Effector CD8-positive, alpha-beta T cell (primary cell): ENCODE measurements at places on chromosomes 7 and 10.

- DNase-seq = no peak
Measured at GRCh38 chr7:50723173-50723572, 59.5 kb downstream of the GRB10 start.

DNA sequence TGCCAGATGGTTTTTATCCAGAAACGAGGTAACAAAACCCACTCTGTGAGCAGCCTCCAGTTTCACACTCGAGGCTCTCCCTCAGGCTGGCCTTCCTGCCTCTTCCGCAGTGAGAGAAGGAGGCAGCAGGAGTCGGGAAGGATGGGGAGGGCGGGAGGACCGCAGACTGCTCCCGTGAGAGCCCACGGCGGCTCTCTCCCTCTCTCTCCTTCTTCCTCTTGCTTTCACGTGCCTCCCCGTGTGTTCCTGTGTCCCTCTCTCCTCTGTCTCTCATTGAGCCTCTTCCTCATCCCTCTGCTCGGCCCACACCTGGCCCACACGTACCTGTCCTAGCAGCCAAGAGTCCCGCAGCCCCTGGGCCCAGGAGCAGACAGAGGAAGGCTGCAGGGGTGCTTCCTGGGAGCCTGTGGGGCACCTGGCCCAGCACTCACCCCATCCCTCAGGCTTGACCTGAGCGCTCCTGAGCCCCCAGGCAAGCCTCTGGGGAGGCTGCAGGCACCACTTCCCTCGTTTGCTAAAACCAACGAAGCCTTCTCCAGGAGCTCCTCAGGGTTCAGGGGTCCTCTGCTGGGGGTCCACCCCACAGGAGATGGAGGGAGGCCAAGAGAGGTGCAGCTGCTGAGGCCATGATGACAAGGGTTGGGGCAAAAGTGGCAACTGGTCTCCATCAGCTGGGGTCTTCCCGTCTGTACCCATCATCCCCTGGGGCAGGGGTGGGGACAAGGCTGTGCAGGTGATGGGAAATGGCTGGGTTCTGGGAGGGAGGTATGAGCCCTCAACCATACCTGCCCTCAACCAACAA, 13.6 kb downstream of the SPOCK2 start:
- DNase-seq = no peak

- no peak for DNase-seq
Measured at GRCh38 chr7:34247468-34247867, 342.1 kb downstream of the BMPER start.

- no peak for DNase-seq
Measured at GRCh38 chr10:116029826-116030225, 243.2 kb downstream of the GFRA1 start.

- DNase-seq = no peak
Measured at GRCh38 chr10:71790749-71791440, 17.6 kb upstream of the VSIR start.

- DNase-seq = no peak
Measured at GRCh38 chr10:85791818-85792532, 574.6 kb downstream of the GRID1 start.

DNA sequence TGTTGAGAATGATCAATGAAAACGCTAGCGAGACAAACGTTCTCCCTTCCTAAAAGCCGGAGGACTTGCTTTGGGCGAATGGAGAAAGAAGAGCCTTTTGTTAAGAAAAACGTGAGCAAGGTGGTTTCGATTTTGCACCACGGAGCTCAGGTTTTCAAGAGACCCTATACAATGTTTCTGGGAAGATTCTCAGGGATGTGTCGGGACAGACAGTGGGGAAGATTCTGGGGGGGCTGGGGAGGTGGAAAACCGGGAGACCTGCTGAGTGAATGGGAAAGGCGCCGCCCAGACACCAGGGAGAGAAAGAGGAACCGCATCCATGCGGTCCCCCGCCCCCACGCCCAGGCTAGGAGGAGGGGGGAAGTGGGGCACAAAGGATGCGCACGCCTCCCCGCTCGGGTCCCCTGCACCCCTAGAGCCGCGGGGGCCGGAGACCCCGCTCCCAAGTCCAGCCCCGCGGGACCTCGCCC, 745 bp downstream of the YWHAG start:
- peak; percentile 47 for DNase-seq

- DNase-seq = no peak
Measured at GRCh38 chr10:84581976-84582375, 253.6 kb downstream of the CCSER2 start.

- DNase-seq = no peak
Measured at GRCh38 chr7:33195264-33195663, 65.9 kb downstream of the BBS9 start.

DNA sequence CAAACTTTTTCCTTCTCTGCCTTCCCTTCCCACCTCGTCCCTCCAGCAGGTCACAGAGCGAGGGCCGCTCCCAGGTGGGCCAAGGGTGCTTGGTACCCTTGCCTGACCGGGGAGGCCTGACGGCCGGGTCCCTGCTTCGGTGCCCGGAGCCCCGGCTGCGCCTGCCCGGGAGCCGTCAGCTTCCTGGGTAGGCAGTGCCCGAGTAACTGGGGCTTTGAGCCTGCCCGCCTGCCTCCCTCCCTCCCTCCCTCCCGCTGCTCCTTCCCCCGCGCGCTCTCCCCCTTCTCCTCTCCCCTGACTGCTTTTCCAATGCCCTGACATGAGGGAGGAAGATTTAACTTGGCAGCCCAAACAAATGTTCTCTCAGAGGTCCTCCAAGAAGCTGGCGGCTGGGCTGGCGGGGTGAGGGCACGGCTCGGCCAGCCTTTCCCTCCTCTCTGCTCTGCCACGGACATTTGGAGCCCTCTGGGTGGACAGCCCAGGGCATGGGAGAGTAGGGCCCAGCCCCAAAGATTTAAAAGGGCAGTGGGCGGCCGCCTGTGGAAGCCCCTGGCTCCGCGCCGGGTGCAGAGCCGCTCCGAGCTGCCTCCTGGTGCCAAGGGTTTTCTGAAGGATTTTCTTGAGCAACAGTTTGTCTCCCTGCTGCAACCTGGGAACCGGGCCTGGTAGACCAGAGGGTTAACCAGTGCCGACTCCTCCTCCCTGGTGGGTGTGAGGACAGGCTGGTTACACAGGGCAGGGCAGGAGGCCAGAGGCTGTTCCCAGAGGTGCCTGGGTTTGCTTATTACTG, 2.0 kb downstream of the ZMIZ1 start:
- no peak for DNase-seq

DNA sequence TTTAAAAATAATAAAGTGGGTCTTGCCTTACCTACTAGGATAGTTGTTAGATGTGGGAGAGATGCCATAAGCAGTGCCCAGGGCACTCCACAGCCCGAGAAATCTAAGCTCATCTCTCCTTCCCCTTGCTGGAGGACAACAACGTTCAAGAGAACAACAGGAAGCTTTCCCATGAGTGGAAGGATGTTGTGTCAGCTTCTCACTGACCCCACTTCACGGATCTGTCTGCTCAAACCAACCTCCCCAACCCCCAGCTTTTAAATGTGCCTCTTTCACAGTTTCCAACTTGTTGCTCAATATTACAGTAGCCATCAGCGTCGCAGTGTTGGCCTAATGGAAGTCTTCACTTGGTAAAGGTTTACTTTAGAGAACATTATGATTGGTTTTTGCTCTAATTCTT, 72.1 kb downstream of the PTPRE start:
- DNase-seq = no peak

- DNase-seq = peak; percentile 49
Measured at GRCh38 chr7:157339777-157340677, 3.2 kb downstream of the DNAJB6 start.

DNA sequence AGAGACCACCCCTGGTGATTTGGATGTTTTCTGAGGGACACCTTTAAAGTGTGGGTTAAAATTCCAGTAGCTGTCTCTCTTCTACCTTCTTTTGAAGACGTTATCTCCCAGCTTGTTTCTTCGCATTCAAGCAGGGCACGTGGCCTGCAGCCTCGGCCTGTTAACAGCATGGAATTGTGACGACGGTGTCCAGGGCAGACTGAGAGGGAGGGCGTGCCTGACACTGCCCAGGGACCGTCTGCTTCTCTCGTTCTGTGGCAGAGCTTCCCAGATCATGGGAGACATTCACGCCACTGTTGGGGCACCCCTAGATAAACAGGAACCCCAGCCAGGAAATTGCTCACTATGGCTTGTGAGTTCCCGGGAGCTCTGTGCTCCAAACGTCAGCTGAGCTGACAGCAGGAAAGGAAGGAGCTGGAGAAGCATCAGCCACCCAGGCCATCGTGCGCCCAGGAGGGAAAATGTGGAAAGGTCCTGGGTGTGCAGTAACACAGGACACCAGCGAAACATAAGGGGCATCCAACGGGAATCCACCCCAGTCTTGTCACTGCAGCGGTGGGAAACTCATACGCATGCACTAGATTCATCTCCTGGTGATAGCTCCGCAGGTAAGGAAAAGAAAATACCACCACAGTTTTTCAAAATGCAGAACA, 41.1 kb upstream of the RBM33 start:
- no peak for DNase-seq

GRCh38 chr10:116311706-116312490, 12.3 kb upstream of the CCDC172 start:
- DNase-seq = no peak

DNA sequence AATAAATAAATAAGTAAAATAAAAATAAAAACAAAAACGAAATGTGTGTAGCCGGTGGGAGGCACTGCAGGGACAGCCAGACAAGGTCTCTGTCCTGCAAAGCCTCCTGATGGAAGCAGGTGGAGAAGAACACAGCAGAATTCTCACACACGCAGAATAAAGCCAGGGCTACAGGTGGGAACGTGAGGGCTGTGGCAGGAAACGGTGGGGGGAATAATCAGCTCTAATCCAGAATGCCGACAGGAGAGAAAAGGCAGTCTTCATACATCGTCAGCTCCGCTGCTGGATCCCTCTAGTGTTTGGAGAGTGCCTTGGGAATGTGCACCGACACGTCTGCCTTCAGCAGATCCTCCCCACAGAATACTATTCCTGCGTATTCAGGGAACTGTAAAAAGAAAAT, 6.8 kb upstream of the SNX8 start:
- DNase-seq = no peak

DNA sequence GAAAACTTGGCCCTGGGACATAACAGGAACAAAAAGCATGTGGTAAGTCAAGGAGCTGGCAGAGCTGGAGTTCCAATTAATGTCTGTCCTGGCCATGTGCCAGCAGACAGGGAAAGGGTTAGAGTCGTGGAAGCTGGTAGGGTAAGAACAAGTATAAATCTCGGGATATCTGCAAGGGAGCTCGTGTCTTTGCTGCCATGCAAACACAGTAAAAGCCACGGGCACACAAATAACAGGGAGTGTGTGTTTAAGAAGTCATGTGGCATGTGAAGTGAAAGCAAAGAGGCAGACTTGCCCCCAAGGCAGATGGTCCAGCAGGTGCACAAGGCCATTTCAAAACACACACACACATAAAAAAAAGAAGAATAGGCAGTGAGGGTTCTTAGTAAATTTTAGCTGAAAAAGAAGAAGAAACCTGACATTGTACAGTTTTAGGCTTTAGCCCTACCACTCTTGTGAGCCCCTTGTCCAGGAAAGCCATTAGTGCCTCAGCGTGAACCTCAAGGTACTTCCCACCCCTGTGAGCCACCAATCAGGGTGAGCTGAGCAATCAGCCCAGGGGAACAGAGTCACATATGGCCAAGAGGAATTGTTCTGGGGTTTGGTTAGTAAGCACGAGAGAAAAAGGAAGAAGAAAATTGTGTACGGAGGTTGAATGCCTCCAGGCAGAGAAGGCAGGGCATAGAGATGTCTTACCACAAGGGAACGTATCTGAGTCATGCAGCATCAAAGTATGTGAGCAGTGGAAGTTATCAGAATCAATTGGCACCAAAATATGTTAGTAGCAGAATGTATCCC, 32.8 kb upstream of the ARHGAP12 start:
- no peak for DNase-seq

- DNase-seq = no peak
Measured at GRCh38 chr10:95287281-95287680, 3.5 kb downstream of the PDLIM1 start.

GRCh38 chr10:14798636-14799035, 23.9 kb upstream of the FAM107B start:
- no peak for DNase-seq

DNA sequence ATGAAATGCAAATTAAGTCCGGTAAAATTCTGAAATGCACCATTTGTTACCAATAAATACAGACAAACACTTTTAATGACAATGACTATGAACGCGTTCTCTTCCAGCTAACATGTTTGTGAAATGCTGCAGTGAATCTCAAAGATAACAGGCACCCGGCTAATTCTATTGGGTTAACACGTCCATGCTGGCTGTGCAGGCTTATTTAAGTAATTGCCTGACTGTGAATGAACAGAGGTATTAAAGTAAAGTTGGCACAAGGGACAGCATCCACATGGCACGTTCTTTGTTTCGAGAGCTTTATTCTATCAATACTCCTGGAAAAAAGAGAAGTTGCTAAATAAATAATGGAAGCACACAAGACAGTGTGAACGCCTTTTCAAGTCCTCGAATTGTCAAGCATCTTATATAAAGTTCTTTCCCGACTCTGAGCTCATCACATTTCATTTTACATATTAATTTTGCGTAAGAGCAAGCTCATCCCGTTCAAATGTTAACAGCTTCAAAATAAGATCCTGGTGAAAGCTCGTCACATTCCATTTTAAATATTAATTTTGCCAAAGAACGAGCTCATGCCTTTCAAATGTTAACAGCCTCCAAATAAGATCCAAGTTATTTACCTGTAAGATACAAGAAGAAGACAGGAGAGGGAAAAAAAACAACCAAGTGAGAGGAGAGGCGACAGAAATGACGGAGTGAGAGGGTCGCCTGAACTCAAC, 111.3 kb upstream of the RHEB start:
- no peak for DNase-seq

DNA sequence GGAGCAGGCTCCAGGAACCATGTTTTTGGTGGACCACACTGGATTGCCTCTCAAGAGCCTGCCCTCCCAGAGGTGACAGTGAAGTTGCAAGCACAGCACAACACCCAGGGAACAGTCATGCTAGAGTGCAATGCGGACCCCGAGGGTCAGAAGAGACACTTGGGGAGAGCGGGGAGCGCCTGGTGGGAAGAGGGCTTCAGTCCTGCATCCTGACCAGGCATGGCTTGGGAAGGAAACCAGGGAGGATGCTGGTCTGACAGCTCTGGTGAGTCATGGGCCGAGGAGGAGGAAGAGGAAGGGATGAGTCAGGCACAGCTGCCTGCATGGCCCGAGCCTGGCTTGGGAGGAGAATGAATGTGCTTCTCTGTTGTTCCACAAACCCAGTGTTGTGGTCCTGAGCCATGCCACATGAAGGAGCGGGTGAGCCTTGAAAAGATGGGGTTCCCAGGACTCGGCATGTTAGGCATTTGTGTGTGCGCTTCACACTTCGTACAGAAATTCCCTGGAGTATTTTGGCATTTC, 29.5 kb upstream of the ANKRD2 start:
- no peak for DNase-seq
